Effector memory CD8-positive, alpha-beta T cell (primary cell): ENCODE measurements at places on chromosomes 3 and 15.

DNA sequence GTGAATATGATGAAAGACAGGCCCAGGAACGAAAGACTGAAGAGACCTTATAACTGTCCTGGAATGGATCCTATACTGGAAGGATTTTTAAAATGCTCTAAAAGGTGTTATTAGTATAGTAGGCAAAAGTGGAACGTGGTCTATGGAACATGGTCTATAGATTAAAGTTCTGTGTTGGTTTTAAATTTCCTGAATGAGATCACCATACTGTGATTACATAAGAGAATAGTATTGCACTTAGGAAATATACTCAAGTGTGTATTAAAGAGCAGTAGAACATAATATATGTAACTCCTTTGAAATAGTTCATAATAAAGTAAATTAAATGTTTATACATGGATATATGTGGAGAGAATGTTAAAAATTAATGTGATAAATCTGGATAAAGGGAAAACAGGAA is 68.2 kb downstream of the SPRED1 start:
- H3K36me3 ChIP-seq, result no peaks in the 10 kb centered on the region
- no peak overlapping the region for H3K27ac ChIP-seq
- H3K4me1 ChIP-seq, result peaks cover 5% of the 10 kb centered on the region
- no peaks in the 10 kb centered on the region for H3K27me3 ChIP-seq
- no peak for DNase-seq
- H3K4me3 ChIP-seq, result no peak overlapping the region

- no peak for DNase-seq
- no peak overlapping the region for H3K4me3 ChIP-seq
- peaks cover 10% of the 10 kb centered on the region for H3K27me3 ChIP-seq
- peaks cover 4% of the 10 kb centered on the region for H3K4me1 ChIP-seq
- H3K36me3 ChIP-seq, result peaks cover 4% of the 10 kb centered on the region
- H3K27ac ChIP-seq, result no peak overlapping the region
Observed at GRCh38 chr3:12190832-12191231, 32.1 kb upstream of the TIMP4 start.

GRCh38 chr15:78000091-78000926 is 77.2 kb downstream of the TBC1D2B start:
- peaks cover 13% of the 10 kb centered on the region for H3K4me1 ChIP-seq
- peak; percentile 72 for DNase-seq
- no peaks in the 10 kb centered on the region for H3K27me3 ChIP-seq
- H3K27ac ChIP-seq, result peak overlapping the region; percentile 84
- H3K4me3 ChIP-seq, result no peak overlapping the region

- H3K27ac ChIP-seq, result no peak overlapping the region
- peaks cover 3% of the 10 kb centered on the region for H3K36me3 ChIP-seq
- DNase-seq, result no peak
- no peak overlapping the region for H3K4me3 ChIP-seq
- H3K4me1 ChIP-seq, result no peaks in the 10 kb centered on the region
- H3K27me3 ChIP-seq, result peaks cover 19% of the 10 kb centered on the region
Observed at GRCh38 chr3:118978393-118978758, 56.3 kb downstream of the IGSF11 start.

DNA sequence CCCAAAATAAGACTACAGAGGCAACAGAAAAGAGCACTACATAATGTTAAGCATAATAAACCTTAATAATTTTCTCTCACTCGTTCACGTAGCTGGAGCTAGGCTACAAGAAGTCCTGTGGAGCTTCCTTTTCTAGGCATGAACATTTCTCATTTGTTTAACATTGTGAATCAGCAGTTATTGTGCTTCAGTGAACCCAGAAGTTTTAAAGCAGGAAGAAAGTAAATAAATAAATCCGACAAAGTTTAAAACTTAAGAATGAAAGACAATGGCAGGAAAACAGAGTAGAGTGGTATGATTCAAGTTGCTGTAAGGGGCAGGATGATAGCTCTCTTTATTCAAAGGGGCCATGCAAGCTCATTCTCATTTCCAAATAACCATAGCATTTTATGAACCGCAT is 191.8 kb downstream of the LSAMP start:
- no peak for DNase-seq
- no peaks in the 10 kb centered on the region for H3K4me1 ChIP-seq
- H3K27me3 ChIP-seq, result no peaks in the 10 kb centered on the region
- H3K36me3 ChIP-seq, result no peaks in the 10 kb centered on the region
- no peak overlapping the region for H3K4me3 ChIP-seq

- DNase-seq, result no peak
- H3K27ac ChIP-seq, result peak overlapping the region; percentile 95
- H3K4me1 ChIP-seq, result peaks cover 44% of the 10 kb centered on the region
Observed at GRCh38 chr3:66298591-66298990, 77.8 kb downstream of the SLC25A26 start.

DNA sequence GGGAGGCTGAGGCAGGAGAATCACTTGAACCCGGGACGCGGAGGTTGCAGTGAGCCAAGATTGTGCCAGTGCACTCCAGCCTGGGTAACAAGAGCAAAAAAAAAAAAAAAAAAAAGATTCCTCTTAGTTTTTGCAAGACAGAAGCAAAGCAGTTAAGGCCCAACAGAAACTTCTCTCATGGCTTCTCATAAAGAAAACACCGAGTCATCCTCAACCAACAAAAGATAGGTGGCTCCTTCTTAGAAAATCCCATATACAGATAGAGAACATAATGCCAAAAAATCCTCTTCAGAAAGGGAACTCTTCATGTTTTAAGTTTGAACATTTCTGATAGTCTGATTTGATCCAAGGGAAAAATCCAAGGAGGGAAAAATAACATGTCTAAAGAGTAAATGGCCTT is 12.5 kb upstream of the SKIL start:
- H3K27ac ChIP-seq, result no peak overlapping the region
- no peaks in the 10 kb centered on the region for H3K4me1 ChIP-seq
- no peaks in the 10 kb centered on the region for H3K27me3 ChIP-seq
- H3K4me3 ChIP-seq, result no peak overlapping the region
- peaks cover 3% of the 10 kb centered on the region for H3K36me3 ChIP-seq

DNA sequence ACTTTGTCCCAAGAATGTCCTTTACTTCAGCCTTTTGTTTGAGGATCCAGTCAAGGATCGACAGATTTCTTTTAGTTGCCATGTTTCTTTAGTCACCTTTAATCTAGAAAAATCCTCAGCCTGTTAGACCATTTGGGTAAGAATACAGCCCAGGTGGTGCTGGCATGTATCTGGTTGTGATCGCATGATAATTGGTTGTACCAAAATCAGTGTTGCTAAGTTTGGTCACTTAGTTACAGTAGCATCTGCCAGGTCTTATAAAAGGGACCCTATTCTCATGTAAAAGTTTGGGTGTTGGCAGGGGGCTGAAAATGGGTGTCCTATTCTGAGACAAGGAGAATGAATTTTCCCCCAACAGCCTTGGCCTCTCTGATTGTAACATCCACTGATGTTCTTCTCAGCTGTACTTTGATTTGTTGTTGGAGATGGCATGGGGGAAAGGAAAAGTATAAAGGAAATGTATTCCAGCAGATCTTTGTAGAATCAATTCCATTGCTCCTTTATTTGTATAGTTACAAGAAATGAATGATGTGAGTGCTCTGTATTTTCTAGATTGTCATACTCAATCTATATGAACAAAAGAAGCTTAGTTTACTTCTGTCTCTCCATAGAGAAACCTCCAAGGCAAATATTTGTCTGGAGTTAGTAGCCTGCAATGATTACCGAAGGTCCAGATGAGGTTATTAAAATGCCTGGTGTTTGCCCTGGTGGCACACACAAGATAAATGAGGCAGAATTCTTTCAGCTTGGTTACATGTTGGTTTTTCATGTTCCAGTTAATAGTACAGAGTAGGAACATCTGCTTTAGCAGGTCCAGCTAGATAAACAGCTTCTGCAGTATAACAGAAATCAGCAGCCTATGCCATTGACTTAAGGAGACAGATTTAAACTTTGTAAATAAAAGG is 65.7 kb downstream of the CMTM8 start:
- peaks cover 11% of the 10 kb centered on the region for H3K4me1 ChIP-seq
- H3K27ac ChIP-seq, result peak overlapping the region; percentile 85
- DNase-seq, result no peak
- peaks cover 5% of the 10 kb centered on the region for H3K27me3 ChIP-seq
- H3K36me3 ChIP-seq, result no peaks in the 10 kb centered on the region

DNA sequence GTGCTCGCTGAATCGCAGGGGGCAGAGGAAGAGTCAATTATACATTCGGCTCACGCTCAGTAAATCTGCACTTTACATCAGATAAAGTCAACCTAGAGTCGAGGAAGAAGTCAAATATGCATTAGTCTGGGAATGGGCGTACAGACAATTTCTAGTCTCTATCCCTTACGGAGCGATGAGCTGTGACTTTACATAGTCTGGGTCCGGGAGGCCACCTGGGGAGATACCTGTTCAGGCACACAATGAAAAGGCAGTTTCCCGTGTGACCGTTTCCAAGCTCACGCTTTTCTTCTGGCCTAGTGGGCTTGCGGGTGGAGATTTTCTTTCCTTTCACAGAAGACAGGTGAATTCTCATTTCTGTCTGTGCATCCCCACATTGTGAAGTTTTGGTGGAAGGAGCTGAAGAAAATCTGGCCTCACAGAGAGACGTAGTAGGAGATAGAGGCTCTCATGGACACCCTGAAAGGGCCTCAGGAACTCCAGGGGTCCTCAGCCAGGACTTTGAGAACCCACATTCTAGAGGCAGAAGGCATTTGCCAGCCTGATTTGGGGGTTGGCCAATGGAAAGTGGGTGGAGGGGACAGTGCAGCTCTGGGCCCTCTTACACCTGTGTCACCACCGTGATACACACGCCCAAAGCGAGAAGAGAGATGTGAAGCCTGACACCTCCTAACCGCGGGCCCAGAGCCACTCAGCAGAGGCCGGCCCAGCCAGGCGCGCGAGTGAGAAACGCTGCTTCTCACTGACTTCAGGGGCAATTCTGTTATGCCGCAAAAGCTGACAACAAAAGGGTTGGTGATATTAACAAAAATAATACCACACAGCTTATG is 10.7 kb upstream of the OCA2 start:
- peak overlapping the region; percentile 6 for H3K4me3 ChIP-seq
- DNase-seq, result no peak
- peaks cover 7% of the 10 kb centered on the region for H3K4me1 ChIP-seq
- peaks cover 26% of the 10 kb centered on the region for H3K36me3 ChIP-seq
- H3K27me3 ChIP-seq, result peaks cover 15% of the 10 kb centered on the region
- no peak overlapping the region for H3K27ac ChIP-seq

GRCh38 chr3:55089211-55089610 is 161.4 kb upstream of the LRTM1 start:
- H3K36me3 ChIP-seq, result no peaks in the 10 kb centered on the region
- no peak overlapping the region for H3K4me3 ChIP-seq
- no peaks in the 10 kb centered on the region for H3K27me3 ChIP-seq
- no peak for DNase-seq
- no peak overlapping the region for H3K27ac ChIP-seq

DNA sequence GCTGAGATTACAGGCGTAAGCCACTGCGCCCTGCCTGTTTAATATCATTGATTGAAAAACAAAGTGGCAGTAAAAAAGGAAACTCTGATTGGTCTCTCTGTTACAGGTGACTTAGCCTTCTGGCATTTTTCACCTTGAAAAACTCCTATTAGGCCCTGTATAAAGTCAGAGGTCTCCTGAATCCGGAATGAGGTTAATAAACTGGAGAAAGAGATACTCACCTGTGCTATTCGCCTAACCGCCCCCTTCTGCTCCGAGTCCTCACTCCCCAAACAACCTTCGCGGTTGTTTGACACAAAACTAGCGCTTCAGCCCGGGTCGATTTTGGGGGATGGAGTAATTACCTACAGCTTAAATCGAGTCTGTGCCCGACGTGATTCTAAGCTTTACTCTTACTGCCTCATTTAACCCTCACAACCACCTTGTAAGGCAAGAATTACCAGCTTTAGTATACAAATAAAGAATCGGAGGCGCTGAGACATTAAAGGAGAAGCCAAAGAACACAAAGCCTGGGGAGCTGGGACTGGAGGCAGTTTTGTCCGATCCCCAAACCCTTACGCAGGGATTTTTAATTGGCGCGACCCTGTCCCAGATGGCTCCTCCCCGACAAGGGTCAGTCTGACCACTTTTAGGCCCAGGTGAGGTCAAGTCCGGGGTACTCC is 441 bp downstream of the CEP70 start:
- H3K27ac ChIP-seq, result peak overlapping the region; percentile 94
- peak overlapping the region; percentile 99 for H3K4me3 ChIP-seq
- peaks cover 18% of the 10 kb centered on the region for H3K36me3 ChIP-seq
- H3K4me1 ChIP-seq, result peaks cover 9% of the 10 kb centered on the region
- no peaks in the 10 kb centered on the region for H3K27me3 ChIP-seq
- DNase-seq, result no peak

GRCh38 chr3:15979495-15979894 is 181.7 kb upstream of the ANKRD28 start:
- H3K27me3 ChIP-seq, result peaks cover 8% of the 10 kb centered on the region
- H3K27ac ChIP-seq, result no peak overlapping the region
- H3K4me1 ChIP-seq, result no peaks in the 10 kb centered on the region
- H3K36me3 ChIP-seq, result no peaks in the 10 kb centered on the region
- DNase-seq, result no peak

DNA sequence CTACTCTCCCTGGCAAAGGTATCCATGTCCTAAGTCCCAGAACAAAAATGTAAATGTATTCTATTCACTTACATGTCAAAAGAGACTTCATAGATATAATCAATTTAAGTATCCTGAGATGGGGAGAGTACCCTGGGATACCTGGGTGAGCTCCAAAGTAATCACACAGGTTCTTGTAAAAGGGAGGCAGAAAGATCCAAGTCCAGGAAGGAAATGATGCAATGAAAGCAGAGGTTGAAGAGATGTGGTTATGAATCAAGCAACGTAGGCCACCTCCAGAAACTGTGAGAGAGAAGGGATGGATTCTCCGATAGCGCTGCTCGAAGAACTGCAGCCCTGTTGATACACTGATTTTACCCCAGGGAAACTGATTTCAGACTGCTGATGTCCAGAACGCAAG is 93.9 kb upstream of the VGLL3 start:
- H3K36me3 ChIP-seq, result no peaks in the 10 kb centered on the region
- no peak overlapping the region for H3K27ac ChIP-seq
- H3K4me1 ChIP-seq, result no peaks in the 10 kb centered on the region
- no peak for DNase-seq
- H3K27me3 ChIP-seq, result no peaks in the 10 kb centered on the region
- no peak overlapping the region for H3K4me3 ChIP-seq

GRCh38 chr3:133328373-133328772 is 71.5 kb upstream of the BFSP2 start:
- H3K27ac ChIP-seq, result no peak overlapping the region
- H3K36me3 ChIP-seq, result no peaks in the 10 kb centered on the region
- no peak for DNase-seq
- peaks cover 19% of the 10 kb centered on the region for H3K27me3 ChIP-seq
- no peaks in the 10 kb centered on the region for H3K4me1 ChIP-seq

GRCh38 chr15:76871930-76872329 is 33.2 kb downstream of the SCAPER start:
- H3K4me1 ChIP-seq, result peaks cover 9% of the 10 kb centered on the region
- DNase-seq, result no peak
- H3K36me3 ChIP-seq, result peaks cover 8% of the 10 kb centered on the region
- no peak overlapping the region for H3K4me3 ChIP-seq

- H3K27me3 ChIP-seq, result no peaks in the 10 kb centered on the region
- peaks cover 28% of the 10 kb centered on the region for H3K4me1 ChIP-seq
- no peak for DNase-seq
- no peak overlapping the region for H3K27ac ChIP-seq
Observed at GRCh38 chr3:141275973-141276372, 44.3 kb downstream of the PXYLP1 start.

DNA sequence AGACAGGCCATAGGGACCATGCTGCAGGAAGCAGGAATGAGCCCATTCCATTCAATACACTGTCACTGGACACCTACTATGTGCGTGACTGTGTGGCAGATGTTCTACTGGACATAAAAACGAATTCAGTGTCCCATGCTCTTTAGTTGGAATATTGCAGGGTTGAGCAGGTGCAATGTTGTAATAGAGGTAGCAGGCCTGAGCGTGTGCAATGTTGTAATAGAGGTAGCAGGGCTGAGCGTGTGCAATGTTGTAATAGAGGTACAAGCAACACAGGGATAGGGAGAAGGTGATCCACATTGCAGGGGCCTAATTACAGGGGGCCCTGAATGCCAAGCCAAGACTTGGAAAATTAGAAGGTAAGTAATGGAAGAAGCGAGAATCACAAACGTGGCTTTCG is 261.4 kb upstream of the HES1 start:
- H3K27me3 ChIP-seq, result peaks cover 29% of the 10 kb centered on the region
- H3K4me3 ChIP-seq, result no peak overlapping the region
- H3K4me1 ChIP-seq, result peaks cover 1% of the 10 kb centered on the region
